ENCODE measurements at places on chromosomes 7 and 10.

DNA sequence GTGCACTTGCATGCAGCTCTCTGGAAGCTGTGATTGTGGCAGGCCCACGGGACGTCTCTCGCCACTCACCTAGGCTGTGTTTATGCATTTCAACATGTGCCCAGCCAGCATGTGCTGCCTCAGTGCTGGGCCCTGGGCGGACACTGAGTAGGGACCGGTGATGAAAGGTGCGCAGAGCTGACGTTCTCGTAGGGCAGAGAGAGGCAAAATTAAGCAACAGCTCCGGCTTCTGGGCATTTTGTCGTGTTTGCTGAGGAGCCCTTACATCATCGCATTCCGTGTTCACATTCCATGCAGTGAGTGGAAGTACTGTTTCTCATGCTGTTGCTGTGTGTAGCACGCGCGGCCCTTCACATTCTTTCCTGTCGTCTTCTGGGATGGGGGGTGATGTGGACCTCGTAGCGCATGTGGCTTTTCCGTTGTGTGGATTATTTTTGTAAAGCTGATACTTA is 50.5 kb downstream of the PRF1 start:
- DNase-seq, result no peak

GRCh38 chr7:2729893-2730716 is 42.1 kb downstream of the AMZ1 start:
- no peak for DNase-seq

GRCh38 chr7:94212160-94212559 is 182.5 kb upstream of the COL1A2 start:
- no peak for DNase-seq

DNA sequence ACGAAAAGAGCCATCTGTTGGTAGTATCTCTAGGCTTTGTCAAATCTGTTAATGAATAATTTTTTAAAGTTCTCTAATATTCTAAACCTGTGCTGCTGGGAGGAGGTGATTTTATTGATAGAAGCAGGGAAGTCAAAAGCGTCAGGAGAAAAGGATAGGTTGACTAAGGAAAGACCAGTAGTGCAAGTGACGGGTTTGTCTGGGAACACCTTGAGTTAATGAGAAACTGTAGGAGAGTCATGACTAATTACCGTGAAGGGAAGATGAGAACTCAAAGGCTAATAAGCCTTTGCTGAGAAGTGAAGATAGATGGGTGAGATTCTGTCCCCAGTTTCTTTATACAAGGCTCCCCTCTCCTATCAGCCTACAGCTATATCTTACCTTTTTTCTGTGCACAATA is 5.0 kb upstream of the PDK4 start:
- no peak for DNase-seq

All from NCI-H2029 treated with DMSO at 0.1 percent for 48 hours (cell line).